Nucleus accumbens (tissue), 56 donors: ENCODE measurements at places on chromosomes 6 and 20.

DNA sequence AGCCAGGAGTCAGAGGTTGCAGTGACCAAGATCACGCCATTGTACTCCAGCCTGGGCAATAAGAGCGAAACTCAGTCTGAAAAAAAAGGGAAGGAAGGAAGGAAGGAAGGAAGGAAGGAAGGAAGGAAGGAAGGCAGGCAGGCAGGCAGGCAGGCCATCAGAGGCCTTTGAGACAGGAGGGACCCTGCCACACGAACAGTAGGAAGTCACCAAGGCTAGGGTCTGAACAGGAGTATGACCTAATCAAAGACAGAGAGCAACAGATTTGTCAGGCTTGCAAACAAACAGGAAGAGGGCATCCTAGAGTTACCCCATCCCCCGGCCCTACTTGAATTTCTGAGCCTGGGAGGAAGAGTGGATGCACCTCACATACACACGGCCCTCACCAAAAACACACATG, 67.1 kb downstream of the FGD2 start:
- DNase-seq, result no peak

- DNase-seq, result no peak
Observed at GRCh38 chr6:3320238-3320811, 61.6 kb downstream of the PSMG4 start.

DNA sequence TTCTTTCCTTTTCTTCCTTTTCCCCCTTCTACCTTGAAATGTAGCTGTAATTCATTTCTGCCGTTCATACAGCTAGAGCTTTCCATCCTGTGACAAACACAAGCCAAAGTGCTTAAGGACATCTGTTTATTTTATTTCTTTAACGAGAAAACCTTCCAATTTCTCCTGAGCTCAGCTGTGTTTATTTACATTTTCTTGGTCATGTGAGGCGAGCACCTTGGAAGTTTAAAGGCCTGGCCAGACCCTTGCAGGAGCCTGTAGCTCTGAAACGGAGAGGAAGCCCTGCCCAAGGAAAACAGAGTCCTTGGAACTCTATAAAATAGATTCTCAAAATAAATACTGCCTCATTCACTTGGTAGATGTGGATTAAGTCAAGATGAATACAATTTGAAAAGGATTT, 223.1 kb downstream of the EYA2 start:
- no peak for DNase-seq

DNA sequence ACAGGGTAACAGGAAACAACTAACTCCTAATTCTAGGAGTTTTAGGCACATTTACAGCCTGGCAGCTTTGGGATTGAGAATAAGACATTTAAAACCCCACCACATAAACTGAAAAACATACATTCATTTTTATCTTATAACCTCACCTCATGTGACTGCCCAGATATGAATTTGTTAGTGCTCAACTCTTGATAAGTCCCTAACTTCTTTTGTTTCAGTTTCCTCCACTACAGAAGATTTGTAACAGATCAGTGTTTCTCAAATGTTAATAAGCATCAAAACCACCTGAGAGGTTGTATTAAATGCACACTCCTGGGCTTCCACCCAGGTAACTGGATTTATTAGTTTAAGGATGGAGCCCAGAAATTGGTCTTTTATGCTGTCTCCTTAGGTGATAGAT, 190.1 kb upstream of the ARID1B start:
- DNase-seq, result no peak

DNA sequence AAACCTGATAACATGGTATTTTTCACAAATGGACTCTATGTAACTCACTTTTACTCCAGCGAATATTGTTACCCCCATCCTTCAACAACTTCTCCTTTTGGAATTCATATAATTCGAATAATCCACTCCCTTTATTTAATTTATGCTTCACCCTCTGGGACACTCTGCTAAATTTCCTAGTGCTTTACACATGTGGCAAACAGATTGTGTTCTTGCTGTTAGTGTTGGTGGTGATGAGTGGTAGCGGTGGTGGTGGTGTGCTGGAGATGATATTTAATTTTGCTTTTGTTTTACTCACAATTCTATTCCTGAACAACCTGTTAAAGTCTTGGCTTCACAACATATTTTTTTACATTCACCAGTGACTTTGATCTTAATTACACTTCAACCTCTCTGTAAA, 32.8 kb downstream of the HTR1B start:
- no peak for DNase-seq

- DNase-seq, result no peak
Observed at GRCh38 chr6:113500221-113500620, 356.9 kb upstream of the MARCKS start.
